ENCODE measurements at places on chromosomes 5 and 9.

GRCh38 chr5:97182571-97183099, 412 bp downstream of the RIOK2 start:
- no peak for DNase-seq

DNA sequence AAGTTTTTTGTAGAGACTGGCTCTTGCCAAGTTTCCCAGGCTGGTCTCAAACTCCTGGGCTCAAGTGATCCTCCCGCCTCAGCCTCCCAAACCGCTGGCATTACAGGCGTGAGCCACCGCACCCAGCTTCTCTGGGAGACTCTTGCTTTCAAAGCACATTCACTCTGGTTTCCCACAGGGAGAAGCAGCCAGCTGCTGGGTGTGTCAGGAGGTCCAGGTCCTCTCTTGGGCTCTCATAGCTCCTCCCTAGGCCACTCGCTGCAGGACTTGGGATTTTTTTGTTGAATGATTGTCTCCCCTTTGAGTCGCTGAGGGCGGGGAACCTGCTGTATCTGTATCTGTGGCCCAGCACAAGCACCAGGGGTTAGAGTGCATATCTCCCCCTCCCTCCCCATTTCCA, 68.4 kb upstream of the RAPGEF1 start:
- DNase-seq: no peak

GRCh38 chr9:97703437-97704344, 6.6 kb upstream of the XPA start:
- DNase-seq: no peak

DNA sequence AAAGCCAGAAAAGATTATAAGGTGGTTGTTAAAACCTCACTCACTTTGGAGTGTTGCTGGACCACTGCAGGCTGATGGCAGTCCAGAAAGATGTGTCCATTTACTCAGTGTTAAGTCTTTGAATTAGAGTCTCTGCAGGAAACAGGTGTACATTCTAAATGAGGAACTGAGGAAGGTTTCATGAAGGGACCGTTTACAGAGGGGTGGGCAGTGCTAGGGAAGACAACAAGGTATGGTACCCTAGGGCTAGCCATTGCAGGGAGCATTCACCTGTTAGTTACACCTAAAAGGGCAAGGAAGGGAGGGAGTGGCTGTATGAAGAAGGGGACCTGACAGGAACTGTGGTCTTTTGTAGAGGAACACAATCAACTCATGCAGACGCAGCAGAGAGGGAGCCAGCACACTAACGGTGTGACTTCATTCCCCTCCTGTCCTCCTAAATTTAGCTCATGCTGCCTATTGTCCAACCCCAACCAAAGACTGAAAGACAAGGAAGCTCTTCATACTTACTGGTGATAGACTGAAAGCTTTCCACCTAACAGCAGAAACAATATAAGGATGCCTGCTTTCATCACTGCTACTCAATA, 32.2 kb upstream of the PAX5 start:
- DNase-seq: no peak

- DNase-seq: no peak
These were observed 16.2 kb downstream of the MIGA2 start for GRCh38 chr9:129052592-129052991.

GRCh38 chr9:38333047-38333446, 59.5 kb upstream of the ALDH1B1 start:
- no peak for DNase-seq

DNA sequence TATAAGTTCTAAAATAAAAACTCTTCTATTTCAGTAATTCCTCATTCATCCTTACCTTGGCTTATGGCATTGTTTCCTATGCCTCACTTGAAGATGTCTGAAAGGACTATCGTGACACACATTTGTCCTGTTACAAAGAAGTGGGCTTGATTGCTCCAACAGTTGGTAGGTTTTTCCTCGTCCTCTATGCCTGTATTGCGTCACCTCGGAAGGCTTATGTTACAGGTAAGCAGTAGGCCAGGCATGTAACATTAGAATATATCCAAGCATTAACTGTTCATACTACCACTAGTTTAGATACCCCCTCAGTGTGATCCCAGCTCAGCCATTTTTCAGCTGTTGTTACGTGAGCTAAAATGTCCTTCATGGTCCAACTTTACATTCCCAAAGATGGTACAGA, 116.7 kb downstream of the MLLT3 start:
- no peak for DNase-seq

GRCh38 chr5:23303836-23304235, 203.6 kb upstream of the PRDM9 start:
- no peak for DNase-seq

GRCh38 chr5:95081982-95082381, 202.9 kb downstream of the MCTP1 start:
- no peak for DNase-seq

- no peak for DNase-seq
These were observed 67.8 kb downstream of the ACTBL2 start for GRCh38 chr5:57414857-57415256.

DNA sequence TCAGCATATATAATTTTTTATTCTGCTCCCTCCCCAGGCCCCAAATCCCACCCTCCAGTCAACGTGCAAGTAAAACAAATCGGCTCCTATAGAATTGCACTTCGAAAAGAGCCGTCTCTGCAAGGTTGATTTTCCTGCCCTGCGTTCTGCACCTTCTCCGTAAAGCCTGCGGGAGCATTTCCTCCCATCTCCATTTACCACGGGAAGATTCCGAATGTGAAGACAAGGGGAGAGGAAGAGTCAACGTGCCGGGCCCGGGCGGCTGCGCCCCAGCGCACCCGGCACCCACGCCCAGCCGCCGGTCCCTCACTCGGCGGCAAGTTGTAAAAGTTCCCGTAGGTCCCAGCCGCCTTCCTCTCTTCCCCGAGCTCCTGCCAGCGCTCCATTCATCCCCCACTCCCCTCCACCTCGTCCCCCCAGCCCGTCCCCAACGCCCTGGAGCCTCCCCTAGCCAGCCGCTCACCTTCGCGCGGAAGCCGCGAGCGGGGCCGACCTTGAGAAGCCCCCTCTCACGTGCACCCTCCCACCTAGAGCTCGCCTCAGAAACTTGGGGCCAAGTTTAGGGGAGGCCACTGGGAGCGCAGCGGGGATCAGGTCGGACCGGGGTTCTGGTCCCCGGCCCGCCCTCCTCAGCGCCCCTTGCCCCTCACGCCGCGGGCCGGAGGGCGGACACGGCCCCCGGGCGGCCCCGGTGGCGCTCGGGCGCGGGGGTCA, 431 bp downstream of the BNC2 start:
- no peak for DNase-seq

- DNase-seq: no peak
These were observed 40.9 kb downstream of the INIP start for GRCh38 chr9:112677040-112677439.

GRCh38 chr5:137822158-137822764, 45.4 kb upstream of the MYOT start:
- DNase-seq: no peak

DNA sequence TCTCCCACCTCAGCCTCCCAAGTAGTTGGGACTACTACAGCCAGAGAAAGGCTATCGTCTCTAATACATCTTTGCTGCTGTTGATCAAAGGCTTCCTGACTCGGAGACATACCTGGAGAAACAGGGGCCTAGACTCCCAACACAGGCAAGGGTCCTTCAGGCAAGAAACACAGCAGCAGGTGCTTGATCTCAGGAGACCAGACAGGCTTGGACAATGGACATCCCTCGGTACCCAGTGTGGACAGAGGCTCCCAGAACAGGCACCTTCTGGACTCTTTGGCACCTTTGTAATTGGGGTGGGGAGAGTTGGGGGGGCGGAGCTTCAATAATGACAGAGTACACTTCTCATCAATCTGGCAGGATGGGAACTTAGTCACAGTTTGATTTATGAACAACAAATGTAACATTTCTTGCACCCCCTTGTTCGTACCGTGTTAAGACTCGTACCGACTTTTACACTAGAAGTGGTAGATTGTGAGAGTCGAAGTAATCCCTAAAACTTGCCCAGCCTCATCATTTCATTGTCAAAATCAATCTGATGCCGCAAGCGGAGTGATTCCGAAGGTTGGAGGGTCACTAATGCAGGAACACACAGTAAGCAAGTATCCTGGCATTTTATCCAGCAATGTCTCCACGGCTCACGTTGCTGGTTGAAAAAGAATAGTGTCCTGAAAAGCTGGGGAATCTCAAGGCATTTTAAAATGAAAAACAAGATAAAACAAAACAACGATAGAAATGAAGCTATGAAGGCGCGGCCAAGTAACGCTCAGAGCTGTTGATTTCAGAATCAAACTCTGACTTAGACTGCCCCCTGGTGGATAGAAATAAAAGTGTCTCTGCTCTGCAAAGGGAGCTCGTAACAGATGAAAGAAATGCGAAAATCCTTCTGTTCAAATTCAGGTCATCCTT, 46.4 kb upstream of the STK32A start:
- DNase-seq: no peak

- no peak for DNase-seq
These were observed 27.5 kb upstream of the EFNA5 start for GRCh38 chr5:107698286-107698685.

DNA sequence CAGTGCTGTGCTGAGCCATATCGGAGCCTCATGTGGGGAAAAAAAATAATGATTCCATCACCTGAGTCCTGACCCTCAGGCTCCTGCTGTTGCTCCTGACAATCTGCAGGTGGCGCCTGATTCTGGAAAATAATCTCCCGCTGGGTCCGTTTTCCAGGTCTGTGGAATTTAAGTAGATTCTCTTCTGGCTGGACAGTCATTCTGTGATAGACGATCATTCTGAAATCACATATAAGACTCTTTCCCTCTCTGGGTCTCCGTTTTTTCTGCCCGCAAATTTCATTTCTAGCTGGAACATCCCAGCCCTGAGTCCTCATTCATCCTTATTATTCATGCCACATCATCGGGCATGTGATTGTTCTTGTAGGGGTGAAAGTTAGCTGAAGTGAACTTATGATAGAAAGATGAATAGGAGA, 22.1 kb upstream of the STXBP1 start:
- peak; percentile 87 for DNase-seq

- DNase-seq: no peak
These were observed 15.7 kb downstream of the SQSTM1 start for GRCh38 chr5:179836225-179837019.

DNA sequence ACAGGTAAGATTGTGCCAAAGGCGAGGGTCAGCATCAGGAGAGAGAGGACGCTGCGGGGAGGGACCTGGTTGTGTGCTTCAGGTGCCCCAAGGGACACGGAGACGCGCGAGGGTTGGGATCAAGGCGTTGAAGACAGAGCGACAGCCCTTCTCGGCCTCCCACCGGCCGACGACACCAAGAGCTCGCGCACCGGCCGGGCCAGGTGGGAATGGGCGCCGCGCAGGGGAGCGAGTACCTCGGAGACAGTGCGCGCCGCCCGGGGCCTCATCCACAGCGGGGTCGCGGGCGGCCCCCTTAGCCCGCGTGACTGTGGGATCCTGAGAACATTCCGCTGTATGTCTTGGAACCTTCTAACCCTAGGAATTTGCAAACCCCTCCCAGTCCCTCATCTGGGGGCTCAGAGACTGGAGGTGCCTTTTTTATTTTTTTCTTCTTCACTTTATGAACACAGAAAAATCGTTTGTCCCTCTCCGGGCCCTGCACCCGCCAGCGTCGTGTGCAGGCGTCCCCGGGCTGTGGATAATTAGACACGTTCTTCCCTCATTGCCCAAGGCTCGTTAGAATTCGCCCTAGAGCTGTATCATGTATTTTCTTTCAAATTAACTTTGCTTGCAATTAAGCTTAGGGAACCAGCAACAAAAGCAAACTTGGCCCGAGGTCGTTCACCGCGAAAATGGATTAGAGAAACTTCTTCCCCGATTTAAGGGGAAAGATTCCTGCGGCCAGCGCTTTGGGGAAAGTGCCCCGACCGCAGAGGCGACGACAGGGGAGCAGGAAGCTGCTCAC, 4.8 kb downstream of the FOXE1 start:
- DNase-seq: no peak

GRCh38 chr5:98482321-98483300, 290.9 kb upstream of the RGMB start:
- DNase-seq: no peak

GRCh38 chr5:17925276-17925675, 291.0 kb downstream of the TAF11L14 start:
- no peak for DNase-seq

GRCh38 chr5:14424011-14424685, 157.4 kb upstream of the OTULINL start:
- no peak for DNase-seq

GRCh38 chr9:28320616-28321015, 747.3 kb upstream of the C9orf72 start:
- DNase-seq: no peak

- no peak for DNase-seq
These were observed 128.2 kb upstream of the RASEF start for GRCh38 chr9:83191154-83191553.

Data from right atrium auricular region (tissue), 2 donors.